Naive thymus-derived CD8-positive, alpha-beta T cell (primary cell): ENCODE measurements at places on chromosomes 3 and 15. TPM values are rescaled to one million over a fixed set of nuclear protein-coding genes. Genes with fewer than 3 reads are reported as not detected.
A peak's percentile ranks its signal among the peaks of the same experiment; 100 is the strongest.

DNA sequence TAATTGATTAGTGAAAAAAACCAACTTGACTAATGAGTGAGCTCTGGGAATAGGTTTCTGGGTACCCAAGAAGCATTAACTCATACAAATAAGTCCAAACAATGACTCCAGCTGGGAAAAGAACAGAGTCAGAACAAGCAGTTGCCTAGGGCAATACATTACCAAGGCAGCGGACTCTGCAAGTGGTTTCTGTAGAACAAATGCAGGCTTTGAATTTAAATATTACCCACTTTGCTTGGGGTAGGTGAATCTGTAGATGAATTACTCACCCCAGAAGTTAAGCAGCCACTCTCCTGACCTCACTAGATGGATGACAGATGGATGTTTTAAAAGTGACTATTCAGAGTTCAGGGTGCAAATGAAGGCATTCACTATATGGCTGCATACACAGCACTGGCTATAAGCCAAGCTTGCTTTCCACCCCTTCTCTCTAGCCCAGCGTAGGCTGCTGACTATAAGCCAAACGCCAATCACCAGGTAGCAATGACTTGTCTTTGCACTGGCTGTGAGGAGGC lies 73.1 kb upstream of the BHLHE40 start:
- DNase-seq: no peak

- no peak for DNase-seq
These were observed 148.5 kb upstream of the CTDSPL start for GRCh38 chr3:37712918-37713817.

GRCh38 chr3:94004301-94004910 lies 24.0 kb downstream of the STX19 start:
- peak; percentile 50 for DNase-seq

DNA sequence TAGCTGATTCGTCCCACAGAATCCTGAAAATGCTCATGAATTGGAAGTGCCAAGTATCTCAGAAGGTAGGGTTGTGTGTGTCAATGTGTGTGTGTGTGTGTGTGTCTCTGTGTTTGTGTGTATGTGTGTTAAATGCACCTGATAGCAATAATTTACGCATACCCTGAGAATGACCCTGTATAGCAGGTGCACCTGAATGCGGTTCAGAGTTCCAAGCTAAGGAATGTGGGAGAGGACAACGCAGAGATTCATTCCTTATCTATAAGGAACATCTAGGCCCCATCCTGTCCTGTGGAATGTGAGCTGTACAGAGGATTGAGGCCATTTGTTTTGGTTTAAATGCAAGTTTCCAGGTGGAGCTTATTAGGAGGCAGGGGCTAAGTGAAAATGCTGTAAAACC lies 49.1 kb upstream of the NEDD4 start:
- DNase-seq: no peak

GRCh38 chr15:91712286-91712685 lies 141.2 kb upstream of the SLCO3A1 start:
- no peak for DNase-seq

DNA sequence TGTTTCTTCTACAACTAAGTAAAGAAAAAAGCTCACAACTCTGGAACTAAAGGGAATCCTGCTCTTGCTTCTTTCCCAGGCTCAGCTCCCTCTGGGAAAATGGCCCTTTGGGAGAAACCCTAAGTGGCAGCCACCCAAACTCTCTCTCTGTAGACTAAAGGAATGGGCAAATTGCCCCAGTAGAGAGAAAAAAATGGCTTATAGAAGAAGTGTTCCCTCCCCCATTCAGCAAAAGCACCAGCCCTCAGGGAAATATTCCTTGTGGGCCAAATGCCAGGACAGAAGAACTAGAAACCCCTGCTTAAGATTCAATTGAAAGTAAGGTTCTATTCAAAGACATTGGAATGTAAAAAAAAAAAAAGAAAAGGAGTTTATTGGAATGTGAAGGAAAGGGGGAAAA lies 603.7 kb upstream of the ALCAM start:
- DNase-seq: no peak

DNA sequence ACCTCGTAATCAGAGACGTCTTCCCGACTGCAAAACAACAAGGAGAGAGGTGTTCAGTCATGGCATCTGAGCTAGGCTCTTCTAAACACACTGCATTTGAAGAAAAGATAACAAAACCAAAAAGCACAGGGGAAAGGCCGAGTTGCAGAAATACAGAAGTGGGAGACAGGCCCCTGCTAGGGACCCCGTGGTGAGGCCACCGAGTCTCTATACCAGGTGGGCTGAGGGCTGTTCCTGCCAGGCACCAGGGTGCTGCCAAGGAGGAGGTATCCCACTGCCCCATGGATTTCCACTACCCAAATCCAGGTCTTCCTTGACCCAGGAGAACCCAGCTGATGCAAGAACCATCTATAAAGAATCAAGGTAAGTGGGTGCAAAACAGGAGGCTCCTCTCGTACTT lies 31.1 kb downstream of the RAB6B start:
- no peak for DNase-seq

Gene GPR176
- not detected for total RNA-seq

Gene LYZL4
- not detected for total RNA-seq

- DNase-seq: peak; percentile 65
These were observed 6.0 kb upstream of the SLC28A1 start for GRCh38 chr15:84878504-84878903.

DNA sequence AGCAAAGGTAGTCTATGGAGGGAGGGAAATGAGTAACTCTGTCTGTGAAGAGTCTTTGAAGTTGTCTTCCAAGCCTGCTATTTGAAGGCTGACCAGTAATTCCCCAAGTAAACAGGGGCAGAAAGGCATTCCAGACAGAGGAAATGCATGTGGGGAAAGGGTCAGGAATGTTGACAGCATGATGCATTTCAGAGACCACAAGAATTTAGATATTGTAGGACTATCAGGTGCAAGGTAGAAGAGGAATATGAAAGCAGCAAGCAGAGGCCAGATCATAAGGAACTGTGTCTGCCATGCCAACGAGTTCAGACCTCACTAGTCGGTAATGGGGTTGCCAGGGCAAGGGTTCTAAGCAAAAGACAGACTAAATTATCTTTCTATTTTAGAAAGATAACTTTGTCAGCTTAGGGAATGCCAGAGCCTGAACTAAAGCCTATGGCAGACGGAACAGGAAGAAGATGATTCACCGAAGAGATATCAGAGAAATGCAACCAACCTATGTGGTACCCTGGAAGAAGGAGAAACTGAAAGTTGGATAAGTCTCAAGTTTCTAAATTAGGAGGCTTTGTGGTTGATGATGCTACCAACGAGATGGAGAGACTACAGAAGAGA lies 327.0 kb upstream of the RORA start:
- DNase-seq: no peak

GRCh38 chr15:29535952-29536351 lies 266.3 kb upstream of the NSMCE3 start:
- DNase-seq: no peak

Gene FBXO40
- not detected for total RNA-seq

- DNase-seq: no peak
These were observed 113.2 kb downstream of the SAMMSON start for GRCh38 chr3:70112751-70113150.
